ENCODE measurements at places on chromosomes 1 and 21.

DNA sequence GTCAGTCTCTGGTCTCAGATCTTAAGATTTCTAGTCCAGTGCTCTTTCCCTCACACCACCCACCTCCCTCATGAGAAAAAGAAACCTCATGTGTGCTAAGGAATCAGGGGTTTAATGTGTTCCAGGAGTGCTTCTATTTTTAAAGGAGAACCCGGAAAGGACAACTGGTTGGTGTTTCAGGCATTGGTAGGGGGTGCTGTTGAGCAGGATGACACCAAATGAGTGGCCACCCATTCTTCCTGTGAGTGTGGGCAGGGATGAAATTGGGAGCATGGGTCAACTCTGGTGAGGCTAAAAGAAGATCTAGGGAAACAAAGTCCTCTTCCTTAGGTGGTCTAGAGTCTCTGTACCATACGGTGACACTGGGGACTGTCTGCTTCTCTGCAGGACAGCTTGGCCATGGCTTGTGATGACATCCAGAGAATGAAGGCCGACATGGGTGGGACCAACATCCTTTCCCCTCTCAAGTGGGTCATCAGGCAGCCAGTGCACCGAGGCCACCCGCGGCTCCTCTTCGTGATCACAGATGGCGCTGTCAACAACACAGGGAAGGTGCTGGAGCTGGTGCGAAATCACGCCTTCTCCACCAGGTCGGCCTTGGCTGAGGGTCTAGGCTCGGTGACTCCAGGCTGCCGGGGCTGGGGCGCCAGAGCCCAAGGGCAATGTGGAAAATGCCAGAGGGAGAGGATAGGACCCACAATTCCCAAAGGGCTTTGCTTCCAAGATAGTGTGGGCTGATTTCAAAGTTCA is 39.3 kb downstream of the VWA5B1 start:
- no peak for DNase-seq

DNA sequence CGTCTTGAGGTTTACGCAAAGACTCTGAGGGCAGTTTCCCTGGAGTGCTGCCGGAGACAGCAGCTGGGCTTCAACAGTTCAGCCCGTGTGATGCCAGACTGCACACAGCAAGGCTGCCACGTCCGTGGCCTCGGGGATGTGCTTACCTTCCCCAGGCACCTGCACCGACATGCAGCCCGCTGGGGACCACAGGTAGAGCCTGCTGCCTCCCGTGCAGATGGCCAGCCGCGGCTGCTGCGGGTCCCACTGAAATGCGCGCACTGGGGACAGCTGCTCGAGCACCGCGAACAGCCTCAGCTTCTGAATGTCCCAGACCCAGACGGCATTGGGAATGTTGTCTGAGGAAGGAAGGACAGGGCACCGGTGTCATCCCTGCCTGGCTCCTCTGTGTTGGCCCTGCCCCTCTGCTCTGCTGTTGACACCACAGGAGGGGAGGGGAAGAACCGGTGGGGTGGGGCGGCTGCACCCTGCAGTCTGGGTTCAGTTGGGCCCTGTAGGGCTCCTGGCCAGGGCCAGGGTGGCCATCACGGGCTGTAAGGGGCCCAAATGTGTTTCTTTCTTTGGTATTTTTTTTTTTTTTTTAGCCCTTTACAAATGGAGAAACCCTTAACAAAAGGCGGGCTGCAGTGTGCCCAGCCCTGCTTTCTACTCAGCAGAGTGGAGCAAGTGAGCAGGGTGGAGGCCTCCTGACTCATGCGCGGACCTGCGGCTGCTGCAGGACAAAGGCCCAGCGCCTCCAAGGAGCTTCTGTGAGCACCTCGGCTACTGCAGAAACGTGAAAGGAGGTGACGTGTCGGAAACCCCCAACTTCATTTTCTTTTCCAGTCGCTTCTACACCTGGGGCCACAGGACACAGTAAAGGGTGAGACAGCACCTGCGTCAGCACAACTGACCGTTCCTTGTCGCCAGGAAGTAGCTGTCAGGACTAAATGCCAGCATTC is 6.8 kb downstream of the TPRG1L start:
- no peak for DNase-seq

- DNase-seq: peak; percentile 6
Measured at GRCh38 chr1:242824435-242824834, 299.9 kb upstream of the PLD5 start.

GRCh38 chr1:4745560-4745959 is 91.2 kb downstream of the AJAP1 start:
- no peak for DNase-seq

DNA sequence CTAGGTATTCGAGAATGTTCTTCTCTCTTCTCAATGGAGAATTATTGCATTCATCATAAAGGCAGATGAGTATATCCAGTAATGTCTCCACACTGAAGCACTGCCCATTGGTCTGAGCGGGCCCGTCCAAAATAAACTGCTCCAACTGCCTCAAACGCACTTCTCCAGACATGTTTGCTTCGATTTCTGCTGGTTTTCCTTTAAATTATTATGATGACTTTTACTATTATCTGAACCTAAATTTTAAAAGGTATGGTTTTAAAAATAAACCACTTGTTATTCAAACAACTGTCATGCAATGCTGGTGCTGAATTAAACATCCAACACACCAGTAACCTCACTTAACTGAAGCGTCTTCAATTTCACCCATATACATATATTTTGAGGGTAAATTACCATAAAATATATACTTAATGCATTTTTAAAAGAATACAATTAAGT is 1.3 kb downstream of the CDC42BPA start:
- DNase-seq: no peak

DNA sequence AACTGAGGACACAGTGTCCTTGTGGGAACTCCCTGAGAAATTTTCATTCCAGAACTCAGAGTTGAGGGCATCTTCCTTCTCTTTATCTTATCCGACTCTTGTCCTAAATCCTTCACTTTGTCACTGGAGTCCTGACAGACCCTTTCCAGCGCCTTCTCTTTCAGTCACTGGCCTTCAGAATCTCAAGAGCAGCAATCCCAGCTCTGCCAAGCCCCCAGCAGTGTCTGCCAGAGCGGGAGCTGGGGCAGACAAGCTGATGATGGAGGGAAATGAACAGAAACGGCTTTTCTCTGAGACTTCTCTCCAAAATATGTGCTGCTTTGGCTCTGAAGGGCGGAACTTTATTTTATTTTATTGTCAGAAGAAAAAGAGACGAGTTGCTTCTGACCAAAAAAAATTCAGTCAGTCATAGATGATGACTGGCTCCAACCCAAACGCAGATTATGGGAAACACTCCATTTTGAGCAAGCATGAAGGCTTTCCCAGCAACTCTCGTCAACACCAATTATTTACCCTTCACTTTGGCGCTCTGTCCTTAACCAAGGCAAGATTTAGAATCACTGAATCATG is 32.2 kb downstream of the MIS18A start:
- no peak for DNase-seq

DNA sequence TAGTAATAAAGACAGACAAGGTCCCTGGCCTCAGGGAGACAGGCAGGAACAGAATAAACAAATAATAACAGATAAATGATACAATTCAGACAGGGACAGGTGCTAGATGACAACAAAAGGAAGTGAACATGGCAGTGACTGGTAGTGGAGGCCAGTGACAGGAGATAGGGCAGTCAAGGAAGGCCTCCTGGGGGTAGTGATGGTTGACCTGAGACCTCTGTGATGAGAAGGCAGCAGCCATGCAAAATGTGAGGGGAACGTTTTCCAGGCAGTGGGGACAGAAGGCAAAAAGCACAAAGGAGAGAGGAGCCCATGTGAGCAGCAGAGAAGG is 18.5 kb downstream of the OPTC start:
- DNase-seq: no peak

DNA sequence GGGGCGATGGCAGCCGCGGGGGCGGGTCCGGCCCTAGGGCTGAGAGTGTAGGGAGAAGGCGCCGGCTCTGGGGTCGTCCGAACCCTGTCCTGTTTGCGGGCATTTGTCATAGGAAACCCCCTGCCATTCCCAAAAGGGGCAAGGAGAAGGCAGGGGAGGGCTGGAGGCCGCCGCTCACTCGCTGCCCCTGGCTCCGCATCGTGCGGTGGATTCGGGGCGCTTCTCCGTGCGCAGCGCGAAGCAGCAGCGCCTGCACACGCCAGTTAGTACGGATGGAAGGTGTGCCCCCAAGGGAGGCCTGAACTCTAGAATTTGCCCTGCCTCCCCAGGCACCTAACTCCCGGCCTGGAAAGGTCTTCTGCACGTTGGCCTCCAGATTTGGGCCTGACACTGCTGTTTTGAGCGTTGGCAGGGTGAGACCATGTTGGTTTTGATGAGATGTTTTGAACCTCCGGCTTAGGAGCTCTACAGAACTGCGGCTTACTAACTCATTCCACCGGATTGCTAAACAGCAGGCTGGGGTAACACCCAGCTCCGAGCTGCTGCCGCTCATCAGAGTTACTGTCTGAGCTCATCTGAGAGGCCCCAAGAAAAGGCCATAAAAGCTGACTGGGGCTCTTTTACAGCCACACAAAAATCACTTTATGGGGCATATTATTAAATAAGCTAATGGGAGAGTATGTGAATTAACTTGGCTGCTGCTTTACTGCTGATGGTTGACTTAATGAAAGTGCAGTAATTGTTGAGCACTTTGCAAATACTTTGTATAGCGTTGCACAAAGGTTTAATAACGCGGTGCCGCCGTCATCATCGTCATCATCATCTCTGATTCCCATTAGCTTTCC is 987 bp downstream of the GPR137B start:
- peak; percentile 37 for DNase-seq

- no peak for DNase-seq
Measured at GRCh38 chr1:204398197-204399125, 13.2 kb downstream of the PPP1R15B start.

- DNase-seq: no peak
Measured at GRCh38 chr1:54559111-54559548, 11.1 kb downstream of the ACOT11 start.

Measured in non-pigmented ciliary epithelial cell (primary cell).